ENCODE measurements at places on chromosomes 6 and 20.

GRCh38 chr6:7100072-7100752 lies 7.5 kb upstream of the RREB1 start:
- no peak for DNase-seq

DNA sequence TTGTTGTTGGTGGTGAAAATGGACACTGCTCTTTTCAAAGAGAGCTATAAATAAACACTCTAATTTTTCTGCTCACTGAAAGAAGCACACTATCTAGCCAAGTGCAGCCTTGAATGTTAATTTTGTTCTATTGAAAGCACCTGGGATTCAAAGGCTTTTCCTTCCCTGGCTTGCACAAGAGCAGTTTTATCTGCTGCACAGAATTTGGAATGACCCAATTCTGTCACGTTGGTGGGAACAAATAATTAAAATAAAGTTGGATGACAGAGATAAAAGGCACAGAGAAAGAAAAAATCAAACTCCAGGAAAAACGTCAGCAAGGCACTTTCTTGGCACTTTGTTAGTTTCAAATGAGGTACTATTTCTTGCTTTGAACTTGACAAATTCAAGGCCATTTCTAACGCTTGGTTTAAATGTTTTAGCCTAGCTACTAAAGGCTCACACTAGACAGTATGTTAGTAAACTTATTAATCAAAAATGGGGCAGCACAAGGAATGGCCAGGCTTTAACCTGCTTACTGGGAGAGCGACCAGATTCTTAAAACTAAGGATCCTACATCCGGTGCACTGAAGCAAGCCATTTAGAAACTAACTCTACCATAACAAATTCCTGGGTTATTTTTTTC lies 145.5 kb upstream of the ARG1 start:
- no peak for DNase-seq

DNA sequence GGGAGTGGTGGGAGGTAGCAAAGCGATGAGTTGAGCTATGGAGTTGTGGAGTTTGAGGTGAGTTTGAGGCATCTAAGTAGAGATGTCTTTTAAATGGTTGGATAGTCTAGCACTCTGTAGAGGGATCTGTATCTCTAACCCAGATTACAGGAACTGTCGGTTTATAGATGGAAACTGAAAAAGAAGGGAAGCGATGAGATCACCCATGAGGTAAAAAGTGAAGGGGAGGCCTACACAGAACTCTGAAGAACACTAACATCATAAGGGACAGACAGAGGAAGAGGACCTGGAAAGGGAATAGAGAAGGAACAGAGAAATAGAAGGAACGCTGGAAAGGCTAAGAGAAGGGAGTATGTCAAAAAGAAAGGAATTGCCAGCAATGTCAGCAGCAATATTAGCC lies 2.5 kb downstream of the HINT3 start:
- no peak for DNase-seq

GRCh38 chr6:76422511-76423213 lies 350.2 kb upstream of the IMPG1 start:
- DNase-seq: no peak

GRCh38 chr6:3261518-3261820 lies 2.7 kb downstream of the PSMG4 start:
- DNase-seq: no peak

- no peak for DNase-seq
These were observed 308.2 kb downstream of the FARS2 start for GRCh38 chr6:5569491-5569890.
